ENCODE measurements at places on chromosomes 7 and 10. TPM values are rescaled to one million over a fixed set of nuclear protein-coding genes. Genes with fewer than 3 reads are reported as not detected.

MLXIPL gene
- total RNA-seq: not detected

HOXA1 gene
- 0.89 TPM for total RNA-seq

NEUROD6 gene
- not detected for total RNA-seq

LRRC72 gene
- not detected for total RNA-seq

EFCAB10 gene
- not detected for total RNA-seq

NUTM2E gene
- total RNA-seq: 0.11 TPM

CAPZA2 gene
- 144 TPM for total RNA-seq

DNA sequence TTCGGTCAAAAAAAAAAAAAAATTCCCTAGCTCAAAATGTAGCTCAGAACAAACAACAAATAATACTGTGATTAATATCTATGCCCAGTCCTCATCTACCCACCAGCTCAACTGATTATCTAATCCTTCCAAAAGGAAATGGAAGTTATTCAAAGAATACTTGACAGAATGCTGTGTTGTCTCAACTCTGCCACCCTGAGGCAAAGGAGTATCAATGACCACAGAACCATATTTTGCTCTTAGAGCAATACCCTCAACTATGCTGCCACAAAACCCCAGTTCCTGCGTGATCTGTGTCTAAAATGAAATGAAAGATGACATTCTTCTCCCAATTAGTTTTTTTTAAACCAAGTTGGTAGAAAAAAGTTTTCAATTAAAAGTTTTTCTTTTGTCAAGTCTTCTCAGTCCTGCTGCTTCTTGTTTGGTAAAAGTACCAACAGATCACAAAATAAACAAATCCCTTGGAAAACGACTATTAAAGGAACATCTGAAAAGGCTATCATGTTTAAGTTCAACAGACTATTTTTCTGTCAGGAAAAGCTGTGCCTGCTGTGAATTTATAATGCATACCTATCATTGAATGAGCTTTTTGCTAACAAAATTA, 21.6 kb downstream of the RBM28 start:
- H3K27me3 ChIP-seq: no peaks in the 10 kb centered on the region
- peak; percentile 70 for DNase-seq
- H3K36me3 ChIP-seq: peaks cover 73% of the 10 kb centered on the region
- H3K4me1 ChIP-seq: peaks cover 44% of the 10 kb centered on the region
- H3K27ac ChIP-seq: peak overlapping the region; percentile 90
- no peak overlapping the region for H3K4me3 ChIP-seq

DNA sequence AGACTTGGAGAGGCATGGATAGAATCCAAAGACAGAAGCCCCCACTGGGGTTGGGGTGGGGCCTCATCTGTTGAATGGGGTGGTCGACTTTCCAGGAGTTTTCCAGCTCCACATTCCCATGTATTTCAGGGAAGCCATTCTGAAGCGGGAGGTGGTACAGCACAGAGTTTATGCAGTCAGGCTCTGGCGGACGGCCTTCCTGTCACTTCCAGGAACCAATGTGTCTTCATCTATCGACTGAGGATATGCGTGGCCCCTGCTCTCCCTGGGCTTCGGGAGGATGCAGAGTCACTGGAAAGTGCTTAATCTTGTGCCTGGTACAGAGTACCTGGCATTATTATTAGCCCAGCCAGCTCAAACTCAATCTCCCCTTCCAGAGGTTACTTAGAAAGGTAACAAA, 26.3 kb downstream of the DOCK1 start:
- H3K27ac ChIP-seq: no peak overlapping the region
- no peak for DNase-seq
- no peaks in the 10 kb centered on the region for H3K4me1 ChIP-seq
- no peak overlapping the region for H3K4me3 ChIP-seq

- H3K36me3 ChIP-seq: no peaks in the 10 kb centered on the region
- H3K4me1 ChIP-seq: no peaks in the 10 kb centered on the region
- no peak for DNase-seq
These were observed 206.4 kb upstream of the GALNT17 start for GRCh38 chr7:70925411-70926115.

DNA sequence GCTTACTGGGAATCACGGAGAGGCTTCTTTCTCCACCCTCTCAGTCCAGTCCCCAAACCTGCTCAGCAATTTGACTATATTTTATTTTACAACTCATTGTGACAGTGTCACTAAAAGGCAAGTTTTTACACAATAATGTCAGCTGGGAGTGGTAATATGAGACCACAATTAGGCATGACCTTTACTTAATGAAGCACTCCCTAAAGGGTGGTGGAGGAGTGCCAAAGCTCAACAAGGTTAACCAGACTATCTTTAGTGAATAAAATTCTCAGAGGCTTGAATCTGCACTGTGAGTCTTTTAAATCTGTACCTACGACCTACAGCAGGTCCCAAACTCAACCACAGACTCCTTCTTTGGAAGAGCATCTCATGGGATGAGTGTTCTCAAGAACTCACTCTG, 215.6 kb downstream of the TAX1BP1 start:
- H3K4me3 ChIP-seq: no peak overlapping the region
- H3K4me1 ChIP-seq: peaks cover 14% of the 10 kb centered on the region
- DNase-seq: no peak
- H3K27me3 ChIP-seq: peaks cover 3% of the 10 kb centered on the region
- no peaks in the 10 kb centered on the region for H3K36me3 ChIP-seq

GRCh38 chr7:155254018-155254417, 43.7 kb upstream of the INSIG1 start:
- no peaks in the 10 kb centered on the region for H3K4me1 ChIP-seq
- no peak overlapping the region for H3K27ac ChIP-seq
- H3K4me3 ChIP-seq: no peak overlapping the region
- H3K36me3 ChIP-seq: no peaks in the 10 kb centered on the region
- peaks cover 3% of the 10 kb centered on the region for H3K27me3 ChIP-seq

DNA sequence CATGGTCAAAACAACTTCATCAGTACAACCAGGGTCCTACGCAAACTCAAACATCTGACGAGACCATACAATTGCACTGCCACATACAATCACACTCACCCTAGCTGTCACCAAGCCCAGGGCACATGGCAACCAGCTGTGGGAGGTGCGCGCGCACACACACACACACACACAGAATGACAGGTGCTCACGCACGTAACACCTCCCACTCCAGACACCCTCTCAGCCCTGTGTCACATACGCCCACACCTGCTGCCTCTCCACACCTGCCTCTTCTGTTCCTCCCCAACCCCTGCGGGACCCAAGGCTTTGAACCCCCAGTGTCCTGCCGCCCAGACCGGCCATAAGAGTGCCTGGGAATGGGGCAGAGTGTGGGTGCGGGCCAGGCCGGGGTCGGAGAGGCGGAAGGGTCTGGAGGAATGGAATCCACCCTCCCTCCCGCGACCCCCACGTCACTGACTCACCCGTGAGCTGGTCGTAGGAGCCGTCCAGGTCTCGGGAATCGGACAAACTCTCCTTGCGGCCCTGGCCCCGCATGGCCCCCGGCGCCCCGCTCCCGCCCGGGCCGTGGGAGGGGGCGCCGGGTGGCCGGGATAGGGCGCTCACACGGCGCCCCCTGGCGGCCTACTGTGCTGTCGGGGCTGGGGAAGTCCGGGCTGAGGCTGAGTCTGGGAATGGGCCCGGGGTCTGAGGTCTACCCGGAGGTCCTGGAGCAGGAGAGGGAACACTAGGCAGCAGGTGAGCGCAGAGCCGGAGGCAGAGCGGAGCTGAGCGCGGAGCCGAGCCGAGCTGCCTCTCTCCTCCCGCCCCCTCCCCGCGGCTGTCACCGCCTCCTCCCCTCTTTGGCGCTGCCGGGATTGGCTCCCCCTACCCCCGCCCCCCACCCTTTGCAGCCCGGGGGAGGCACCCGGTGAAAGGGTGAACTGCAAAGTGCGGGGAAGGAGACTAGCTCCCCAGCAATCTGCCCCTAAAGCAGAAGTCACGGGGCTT, at the start of gene KCNIP2:
TSS of gene KCNIP2 (minus strand) at position 769 of the 990 bp plus-strand sequence. CDS start at position 537, 232 bp downstream.
- H3K27ac ChIP-seq: no peak within 1 kb of the TSS
- peaks cover 39% of the 10 kb centered on the region for H3K4me1 ChIP-seq
- H3K36me3 ChIP-seq: peaks cover 2% of the 10 kb centered on the region
- H3K27me3 ChIP-seq: peaks cover 17% of the 10 kb centered on the region

DNA sequence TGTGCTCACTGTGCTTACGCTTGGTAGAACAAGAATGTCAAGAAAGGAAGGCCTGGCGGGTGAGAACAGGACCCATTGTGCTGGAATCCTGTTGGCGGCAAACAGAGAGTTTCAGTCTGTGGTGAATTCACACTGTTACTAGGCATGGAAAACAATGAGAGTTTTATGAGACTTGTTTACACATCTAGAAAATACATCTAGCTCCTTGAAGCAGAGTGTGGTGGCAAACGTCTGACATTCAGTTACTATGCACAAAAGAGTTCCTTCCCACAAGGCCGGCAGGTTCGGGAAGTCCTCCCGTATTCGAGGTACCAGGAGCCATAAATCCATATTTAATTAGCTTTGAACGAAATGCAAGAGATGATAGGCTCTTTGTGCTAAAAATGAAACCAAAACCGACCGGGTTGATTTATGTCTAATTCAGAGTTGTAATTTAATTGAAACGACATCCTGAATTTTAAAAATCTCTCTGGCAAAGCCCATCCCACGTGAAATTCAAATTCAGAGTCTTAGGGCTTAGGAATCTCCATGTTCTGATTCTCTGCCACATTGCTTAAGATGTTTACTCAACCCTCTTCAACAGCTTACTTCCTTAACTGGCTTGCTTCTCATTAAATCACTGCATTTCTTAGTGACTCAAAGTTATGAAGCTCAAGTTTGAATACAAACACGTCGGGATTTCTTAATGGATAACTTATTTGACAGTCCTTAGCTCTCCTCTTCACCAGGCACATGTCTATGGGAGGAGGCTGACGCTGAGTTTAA, 299.9 kb upstream of the PITRM1 start:
- H3K27me3 ChIP-seq: peaks cover 20% of the 10 kb centered on the region
- peak overlapping the region; percentile 68 for H3K27ac ChIP-seq
- DNase-seq: no peak

GRCh38 chr7:106655703-106656498, 5.1 kb downstream of the CCDC71L start:
- H3K36me3 ChIP-seq: peaks cover 8% of the 10 kb centered on the region
- H3K27ac ChIP-seq: no peak overlapping the region
- peaks cover 10% of the 10 kb centered on the region for H3K27me3 ChIP-seq
- H3K4me1 ChIP-seq: peaks cover 25% of the 10 kb centered on the region

DNA sequence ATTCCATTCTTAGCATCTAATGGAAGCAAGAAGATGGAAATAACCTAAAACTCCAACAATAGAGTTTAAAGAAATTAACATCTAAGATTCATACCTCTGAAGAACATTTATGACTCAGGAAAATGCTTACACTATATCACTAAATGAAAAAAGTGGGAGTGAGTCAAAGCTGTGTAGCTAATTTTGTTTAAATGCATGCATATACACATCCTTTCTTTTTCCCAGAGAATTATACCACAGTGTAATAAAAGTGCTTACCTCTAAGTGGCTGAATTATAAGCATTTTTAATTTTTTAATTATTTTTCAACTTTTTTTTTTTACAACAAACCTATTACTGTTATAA, 44.3 kb downstream of the CCDC71L start:
- no peak for DNase-seq
- no peaks in the 10 kb centered on the region for H3K4me1 ChIP-seq
- no peak overlapping the region for H3K27ac ChIP-seq
- peaks cover 5% of the 10 kb centered on the region for H3K27me3 ChIP-seq
- no peaks in the 10 kb centered on the region for H3K36me3 ChIP-seq

DNA sequence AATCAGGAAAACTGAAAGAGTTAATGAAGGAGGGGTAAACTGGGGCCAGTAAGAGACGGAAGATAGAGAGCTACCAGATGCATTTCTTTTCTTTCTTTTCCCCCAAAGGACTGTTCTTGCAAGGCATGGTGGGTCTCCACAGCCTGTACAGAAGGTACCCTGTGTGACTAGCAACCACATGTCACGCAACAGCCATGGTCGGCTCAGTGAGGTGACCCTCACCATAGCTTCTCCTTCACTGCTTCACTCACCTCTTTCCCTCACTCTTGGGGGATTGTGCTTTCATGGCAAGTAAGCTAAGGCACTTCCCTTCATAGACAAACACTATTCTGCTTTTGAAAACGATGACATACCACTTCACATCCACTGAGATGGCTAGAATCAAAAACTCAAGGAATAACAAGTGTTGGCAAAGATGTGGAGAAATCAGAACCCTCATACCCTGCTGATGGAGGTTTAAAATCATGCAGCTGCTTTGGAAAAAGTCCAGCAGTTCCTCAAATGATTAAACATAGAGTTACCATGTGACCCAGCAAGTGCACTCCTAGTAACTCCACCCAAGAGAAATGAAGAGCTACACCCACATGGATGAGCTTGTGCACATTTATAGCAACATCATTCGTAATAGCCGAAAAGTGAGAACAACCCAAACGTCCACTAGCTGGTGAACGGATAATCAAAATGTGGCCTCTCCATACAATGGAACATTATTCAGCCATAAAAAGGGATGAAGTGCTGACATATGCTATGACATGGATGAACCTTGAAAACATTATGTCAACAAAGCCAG, 3.8 kb upstream of the INSIG1 start:
- peaks cover 12% of the 10 kb centered on the region for H3K36me3 ChIP-seq
- no peak overlapping the region for H3K27ac ChIP-seq
- no peak for DNase-seq
- peaks cover 37% of the 10 kb centered on the region for H3K4me1 ChIP-seq
- peaks cover 8% of the 10 kb centered on the region for H3K27me3 ChIP-seq

DNA sequence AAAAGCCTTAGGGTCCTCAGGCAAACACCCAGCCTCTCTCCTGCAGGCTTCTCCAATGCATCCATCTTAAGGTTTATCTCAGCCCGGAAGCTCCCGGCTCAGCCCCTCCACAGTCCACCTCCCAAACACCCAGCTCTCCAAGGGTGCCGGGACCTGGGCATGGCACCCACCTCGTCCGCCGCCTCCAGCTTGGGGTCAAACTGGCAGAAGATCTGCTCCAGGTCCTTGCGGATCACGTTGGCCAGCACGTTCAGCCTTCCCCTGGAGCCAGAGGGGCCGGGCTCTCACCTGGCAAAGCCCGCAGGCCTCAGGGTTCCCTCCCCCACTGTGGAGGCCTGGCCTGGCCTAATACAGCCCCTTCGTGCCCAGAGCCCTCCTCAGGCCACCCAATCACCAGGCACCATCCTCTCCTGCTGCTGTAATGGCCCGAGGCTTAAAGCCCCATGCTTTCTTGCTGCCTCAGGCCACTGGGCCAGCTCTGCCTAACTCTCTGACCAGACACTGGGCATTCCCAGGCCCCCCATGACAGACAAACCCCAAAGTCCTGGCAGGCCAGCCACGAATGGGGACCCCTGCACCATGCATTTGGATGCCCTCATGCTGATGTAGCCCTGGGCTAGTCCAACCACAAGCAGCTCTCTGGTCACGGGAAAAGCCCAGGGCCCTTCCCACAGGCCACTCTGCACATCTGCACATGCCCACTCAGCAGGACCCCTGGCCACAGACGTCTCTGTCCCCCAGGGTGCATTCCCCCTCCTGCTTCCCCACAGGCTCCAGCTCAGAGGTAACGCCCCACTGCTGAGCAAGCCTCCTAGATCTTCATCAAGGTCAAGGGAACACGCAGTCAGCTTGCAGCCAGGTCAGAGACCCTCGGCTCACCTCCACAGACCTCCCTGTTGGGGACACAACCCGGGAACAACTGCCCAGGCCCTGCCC, 12.3 kb downstream of the OGDHL start:
- peaks cover 5% of the 10 kb centered on the region for H3K27me3 ChIP-seq
- no peak overlapping the region for H3K4me3 ChIP-seq
- no peaks in the 10 kb centered on the region for H3K36me3 ChIP-seq
- H3K27ac ChIP-seq: no peak overlapping the region

GRCh38 chr10:94218493-94219183, 144.1 kb downstream of the NOC3L start:
- H3K36me3 ChIP-seq: no peaks in the 10 kb centered on the region
- H3K27me3 ChIP-seq: no peaks in the 10 kb centered on the region
- no peak for DNase-seq
- no peaks in the 10 kb centered on the region for H3K4me1 ChIP-seq
- H3K4me3 ChIP-seq: no peak overlapping the region

Data from activated CD8-positive, alpha-beta T cell treated with anti-CD3 and anti-CD28 coated beads, Interleukin-2, amount 10 ng/mL, durations not matched to agents 7 days and 5 days (primary cell).